ENCODE measurements at places on chromosomes 2 and 18. TPM values are rescaled to one million over a fixed set of nuclear protein-coding genes. Genes with fewer than 3 reads are reported as not detected.

DNA sequence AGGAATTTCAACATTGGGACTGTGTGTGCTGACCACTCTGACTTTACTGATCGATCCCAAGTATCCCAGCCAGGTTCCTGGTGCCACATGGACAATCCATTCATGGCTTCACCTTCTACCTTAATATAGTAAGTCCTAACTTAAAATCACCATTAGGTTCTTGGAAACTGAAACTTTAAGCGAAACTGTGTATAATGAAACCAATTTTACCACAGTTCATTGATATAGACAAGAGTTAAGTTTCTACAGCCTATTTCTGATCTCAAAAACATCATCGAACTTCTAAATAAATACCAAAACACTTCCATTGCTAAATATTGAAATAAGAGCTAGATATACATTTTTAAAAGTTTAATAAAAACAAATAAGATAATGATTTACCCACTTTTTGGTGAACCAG, 4.4 kb upstream of the EXOC6B start:
- DNase-seq, result no peak

DSG4 gene
- not detected for polyA plus RNA-seq

DNA sequence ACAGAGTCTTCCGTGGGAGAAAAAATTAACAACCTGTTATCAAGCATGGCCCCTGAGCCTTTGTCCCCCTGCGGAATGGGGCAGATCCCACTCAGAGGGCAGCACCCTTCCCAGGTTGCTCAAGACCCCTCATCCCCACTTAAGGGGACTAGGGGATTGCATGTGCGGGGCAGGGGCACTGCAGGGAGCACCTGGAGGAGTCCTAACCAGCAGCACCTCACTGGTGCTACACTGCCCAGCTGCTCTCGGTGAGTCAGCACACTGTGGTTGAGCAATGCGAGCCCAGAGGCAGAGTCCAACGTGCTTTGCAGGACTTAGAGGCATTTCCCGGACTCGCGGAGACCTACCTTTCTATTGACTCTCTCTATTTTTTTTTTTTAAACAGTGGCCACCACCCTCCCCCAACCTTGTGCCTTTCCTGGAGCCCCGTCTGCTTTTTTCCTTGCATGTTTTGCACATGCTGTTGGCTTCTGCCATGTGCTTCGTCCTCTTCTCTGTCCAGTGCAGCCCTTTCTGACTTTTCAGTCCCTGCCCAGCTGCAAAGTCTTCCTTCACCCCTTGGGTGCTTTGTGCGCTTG, 74.0 kb downstream of the IL1R2 start:
- no peak for DNase-seq

GRCh38 chr18:8052237-8052701, 485.2 kb downstream of the PTPRM start:
- no peak for DNase-seq

DNA sequence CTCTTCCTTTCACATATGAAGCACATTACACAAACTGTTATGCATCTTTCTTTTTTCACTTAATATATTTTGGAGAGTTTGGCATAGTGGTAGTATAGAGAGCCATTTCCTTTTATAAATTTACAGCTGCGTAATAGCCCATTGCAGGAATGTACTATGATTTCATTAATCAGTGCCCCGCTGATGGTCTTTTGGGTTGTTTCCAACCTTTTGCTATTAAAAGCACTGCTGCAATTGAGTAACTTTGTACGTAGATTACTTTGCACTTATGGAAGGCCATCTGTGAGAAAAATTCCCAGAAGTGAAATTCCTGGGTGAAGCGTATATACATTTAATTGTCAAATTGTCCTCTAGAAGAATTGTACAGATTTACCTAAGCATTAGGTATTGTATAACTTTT, 565.3 kb upstream of the ZNF804A start:
- no peak for DNase-seq

EML6 gene
- 0.95 TPM for polyA plus RNA-seq

COBLL1 gene
- 20.2 TPM for polyA plus RNA-seq

- no peak for DNase-seq
These were observed 67.3 kb upstream of the ST6GAL2 start for GRCh38 chr2:106953236-106953635.

SLC5A7 gene
- polyA plus RNA-seq, result not detected

APOB gene
- 8.8 TPM for polyA plus RNA-seq

LAMA1 gene
- polyA plus RNA-seq, result not detected

DNA sequence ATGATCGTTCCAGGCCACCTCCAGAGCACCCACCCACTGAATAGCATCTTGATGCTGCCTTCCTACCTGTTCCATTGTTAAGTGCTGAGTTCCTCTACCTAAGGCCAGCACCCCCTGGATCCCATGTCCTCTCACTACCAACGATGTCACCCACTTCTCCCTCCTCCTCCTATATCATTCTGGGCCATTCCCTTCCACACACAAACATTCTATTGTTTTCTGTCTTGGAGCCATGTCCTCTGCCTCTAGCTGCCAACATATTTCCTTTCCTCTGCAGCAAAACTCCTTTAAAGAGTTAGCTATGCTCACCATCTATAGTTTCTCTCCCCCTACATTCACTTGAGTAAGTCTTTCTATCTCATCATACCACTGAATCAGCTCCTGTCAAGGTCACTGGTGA, 64.0 kb upstream of the ACKR3 start:
- no peak for DNase-seq

KCNG3 gene
- polyA plus RNA-seq, result not detected

GRCh38 chr18:73684647-73685046, 463.0 kb downstream of the FBXO15 start:
- DNase-seq, result no peak

- DNase-seq, result no peak
These were observed 428.3 kb downstream of the MBD2 start for GRCh38 chr18:53796040-53796729.

GRCh38 chr2:238701341-238702206, 146.3 kb upstream of the TWIST2 start:
- no peak for DNase-seq

DNA sequence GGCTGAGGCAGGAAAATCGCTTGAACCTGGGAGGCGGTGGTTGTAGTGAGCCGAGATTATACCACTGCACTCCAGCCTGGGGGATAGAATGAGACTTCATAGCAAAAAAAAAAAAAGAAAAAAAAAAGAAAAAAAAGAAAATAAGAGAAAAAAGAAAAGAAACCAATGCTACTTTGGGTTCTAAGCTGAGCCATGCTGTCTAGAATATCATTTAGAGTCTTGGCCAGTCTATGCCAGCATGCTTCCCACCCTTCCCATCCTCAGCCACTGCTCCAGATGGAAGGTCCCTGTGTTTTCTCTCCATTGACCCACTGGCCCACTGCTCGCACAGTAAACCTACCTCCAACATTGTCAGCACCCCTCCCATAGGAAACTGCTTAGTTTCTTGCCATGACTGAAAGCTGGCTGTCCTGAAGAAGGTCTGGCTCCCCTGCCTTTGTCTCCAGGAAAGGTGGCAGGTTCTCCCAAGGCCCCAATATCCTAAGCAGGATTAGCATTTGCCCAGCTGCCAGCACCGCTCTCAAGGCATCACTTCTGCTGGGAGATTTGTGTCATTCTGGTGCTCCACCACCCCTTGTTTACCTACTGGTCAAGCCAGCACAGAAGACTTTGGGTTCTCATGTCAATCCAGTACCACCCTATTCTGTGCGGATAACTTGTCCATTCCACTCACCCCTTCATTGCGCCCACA, 47.3 kb upstream of the PAPOLG start:
- no peak for DNase-seq

DNA sequence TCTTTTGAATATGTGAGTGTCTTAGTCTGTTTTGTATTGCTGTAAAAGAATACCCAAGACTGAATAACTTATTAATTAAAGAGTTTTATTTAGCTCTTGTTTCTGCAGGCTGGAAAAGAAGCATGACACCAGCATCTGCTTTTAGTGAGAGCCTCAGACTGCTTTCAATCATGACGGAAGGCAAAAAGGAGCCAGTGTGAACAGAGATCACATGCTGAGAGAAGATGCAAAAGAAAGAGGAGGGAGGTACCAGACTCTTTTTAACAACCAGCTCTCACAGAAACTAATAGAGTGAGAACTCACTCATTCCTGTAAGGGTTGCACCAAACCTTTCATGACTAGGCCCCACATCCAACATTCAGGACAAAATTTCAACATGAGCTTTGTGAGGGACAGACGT, 101.6 kb upstream of the HNMT start:
- no peak for DNase-seq

TEX44 gene
- polyA plus RNA-seq, result not detected

- peak; percentile 76 for DNase-seq
These were observed 548.8 kb upstream of the NRP2 start for GRCh38 chr2:205133544-205133943.

DNA sequence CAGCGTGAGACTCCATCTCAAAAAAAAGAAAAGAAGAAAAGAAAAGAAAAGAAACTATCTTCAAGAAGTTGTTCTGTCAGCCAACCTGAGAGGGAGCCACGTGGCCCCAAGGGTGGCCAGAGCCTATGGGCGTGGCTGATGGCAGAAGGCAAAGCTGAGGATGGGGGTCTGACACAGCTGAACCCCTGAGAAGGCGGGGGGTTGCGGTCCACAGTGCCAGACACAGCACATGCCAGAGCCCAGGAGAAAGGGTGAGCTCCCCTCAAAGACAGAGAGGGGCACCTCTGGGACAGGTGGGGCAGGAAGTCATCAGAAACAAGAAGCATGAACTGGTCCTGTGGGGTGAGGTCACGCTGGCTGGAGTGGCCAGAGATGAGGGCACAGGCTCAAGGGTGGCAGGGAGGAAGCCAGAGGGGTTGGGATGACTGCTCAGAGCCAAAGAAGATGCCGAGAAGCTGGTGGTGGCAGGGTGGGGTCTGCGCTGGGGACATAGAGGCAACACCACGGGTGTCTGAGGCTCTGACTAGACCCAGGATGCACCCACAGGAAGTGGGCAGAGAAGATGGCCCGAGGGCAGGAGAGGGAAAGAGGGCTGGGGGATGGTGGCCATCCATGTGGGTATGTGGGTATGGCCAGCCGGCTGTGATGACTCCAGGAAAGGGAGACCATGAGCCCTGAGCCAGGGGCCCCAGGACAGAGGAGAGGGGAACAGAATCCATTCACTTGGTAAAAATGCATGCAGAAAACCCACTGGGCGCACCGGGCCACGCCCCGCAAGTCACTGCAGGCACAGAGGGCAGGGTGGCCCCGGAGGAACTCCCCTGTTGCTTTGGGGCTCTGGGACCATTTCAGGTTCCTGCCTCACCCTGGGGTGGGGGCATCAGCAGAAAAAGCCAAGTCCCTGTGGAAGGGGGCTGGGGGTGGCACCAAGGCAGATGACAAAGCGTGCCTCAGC, 8.4 kb downstream of the KIF1A start:
- peak; percentile 43 for DNase-seq

GRCh38 chr2:238462782-238463396, 36.2 kb downstream of the ASB1 start:
- DNase-seq, result no peak

DNA sequence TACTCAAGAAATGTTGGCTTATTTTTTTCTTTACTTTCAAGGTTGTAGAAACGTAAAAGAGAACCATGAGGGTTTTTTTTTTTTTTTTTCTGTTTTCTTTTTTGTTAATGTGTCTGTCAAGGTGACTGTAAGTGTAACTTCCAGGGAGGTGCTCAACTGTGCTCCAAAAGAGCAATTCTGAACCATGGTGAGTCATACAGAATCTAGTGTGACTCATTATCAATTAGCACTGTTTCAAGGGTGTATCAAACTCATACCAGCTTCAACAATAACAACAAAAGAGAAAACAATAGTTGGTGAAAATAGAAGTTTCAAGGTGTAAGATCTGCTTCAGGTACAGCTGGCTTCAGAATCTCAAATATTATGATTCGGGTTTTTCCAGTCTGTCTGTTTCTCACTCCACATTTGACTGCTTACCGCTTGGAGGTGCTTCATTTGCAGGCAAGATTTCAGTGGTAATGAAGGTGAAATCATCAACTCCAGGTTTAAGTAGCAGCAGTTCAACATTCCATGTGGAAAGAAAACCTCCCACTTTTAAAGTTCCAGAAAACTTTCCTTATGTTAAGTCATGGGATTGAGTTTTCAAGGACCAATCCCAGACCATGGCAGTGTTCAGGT, 850.6 kb downstream of the CNTNAP5 start:
- DNase-seq, result no peak

SCN7A gene
- under 0.01 TPM for polyA plus RNA-seq

GRCh38 chr2:234559609-234560008, 62.7 kb upstream of the ARL4C start:
- DNase-seq, result no peak

KIF5C gene
- 1.5 TPM for polyA plus RNA-seq

CYP1B1 gene
- polyA plus RNA-seq, result 7.3 TPM

RND3 gene
- polyA plus RNA-seq, result 17.4 TPM

FSHR gene
- not detected for polyA plus RNA-seq

DNA sequence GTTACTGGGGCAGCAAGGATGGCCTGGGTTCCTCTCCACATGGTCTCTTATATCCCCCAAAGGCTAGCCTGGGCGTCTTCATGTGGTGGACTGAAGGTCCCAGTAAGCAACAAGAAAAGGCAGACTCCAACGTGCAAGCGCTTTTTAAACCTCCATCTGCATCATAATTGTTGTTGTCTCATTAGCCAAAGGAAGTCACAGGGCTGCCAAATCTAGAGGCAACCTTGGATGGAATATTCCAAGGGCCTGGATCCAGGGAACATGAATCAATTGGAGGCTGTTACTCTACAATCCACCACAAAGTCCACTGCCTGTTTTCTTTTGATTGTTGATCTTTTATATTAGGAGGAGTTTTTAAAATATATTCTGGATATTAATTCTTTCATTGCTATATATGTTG, 118.8 kb downstream of the SH3RF3 start:
- DNase-seq, result no peak

DNA sequence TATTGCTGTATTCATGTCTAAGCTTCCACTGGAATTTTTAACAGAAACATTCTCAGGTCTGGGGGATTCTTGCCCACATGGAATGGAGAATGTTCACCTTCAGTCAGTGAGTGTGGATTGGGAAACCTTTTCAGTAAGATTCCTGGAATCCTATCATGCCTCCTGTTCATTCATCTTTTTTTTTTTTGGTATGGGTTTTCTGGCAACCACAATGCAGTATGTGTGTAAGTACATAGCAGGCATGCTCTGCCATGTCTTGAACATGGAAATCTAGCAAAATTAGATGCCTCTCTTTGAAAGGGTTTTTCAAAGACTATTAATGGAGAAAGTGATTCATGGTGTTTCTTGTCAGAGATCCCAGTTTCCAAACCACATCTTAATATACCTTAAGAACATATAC, 176.5 kb downstream of the LTBP1 start:
- no peak for DNase-seq

GRCh38 chr2:224178056-224178455, 139.0 kb upstream of the SERPINE2 start:
- DNase-seq, result no peak

GRCh38 chr2:165431014-165431413, 38.5 kb upstream of the CSRNP3 start:
- DNase-seq, result no peak

COX7A2L gene
- 98.5 TPM for polyA plus RNA-seq
